Spinal cord (tissue), 10 donors: ENCODE measurements at places on chromosomes 2 and 18. TPM values are rescaled to one million over a fixed set of nuclear protein-coding genes. Genes with fewer than 3 reads are reported as not detected.

- H3K4me3 ChIP-seq: no peak overlapping the region
Observed at GRCh38 chr18:47595831-47596501, 334.5 kb downstream of the SMAD2 start.

DNA sequence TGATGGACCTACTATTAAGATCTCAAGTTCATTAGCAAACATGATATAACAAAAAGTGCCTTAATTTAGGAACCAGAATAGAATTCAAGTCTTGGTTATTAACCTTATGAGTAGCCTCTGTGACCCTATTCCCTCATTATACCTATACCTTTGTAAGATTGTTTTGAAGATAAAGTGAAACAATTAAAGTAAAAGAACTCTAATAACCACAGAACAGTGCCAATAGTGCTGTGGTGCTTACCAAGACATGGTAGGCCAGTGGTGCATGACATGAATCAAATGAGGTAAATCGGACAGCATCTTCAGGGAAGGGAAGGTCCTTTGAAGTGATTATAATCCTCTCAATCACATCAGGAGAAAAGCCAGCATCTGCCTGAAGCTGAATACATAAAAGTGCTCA, 36.4 kb downstream of the METTL4 start:
- H3K27ac ChIP-seq: no peak overlapping the region
- H3K4me3 ChIP-seq: no peak overlapping the region
- H3K4me1 ChIP-seq: no peaks in the 10 kb centered on the region

The SKOR2 gene
- total RNA-seq: 1.3 TPM

The IL36RN gene
- total RNA-seq: 0.11 TPM

The CCDC68 gene
- 12.6 TPM for total RNA-seq

DNA sequence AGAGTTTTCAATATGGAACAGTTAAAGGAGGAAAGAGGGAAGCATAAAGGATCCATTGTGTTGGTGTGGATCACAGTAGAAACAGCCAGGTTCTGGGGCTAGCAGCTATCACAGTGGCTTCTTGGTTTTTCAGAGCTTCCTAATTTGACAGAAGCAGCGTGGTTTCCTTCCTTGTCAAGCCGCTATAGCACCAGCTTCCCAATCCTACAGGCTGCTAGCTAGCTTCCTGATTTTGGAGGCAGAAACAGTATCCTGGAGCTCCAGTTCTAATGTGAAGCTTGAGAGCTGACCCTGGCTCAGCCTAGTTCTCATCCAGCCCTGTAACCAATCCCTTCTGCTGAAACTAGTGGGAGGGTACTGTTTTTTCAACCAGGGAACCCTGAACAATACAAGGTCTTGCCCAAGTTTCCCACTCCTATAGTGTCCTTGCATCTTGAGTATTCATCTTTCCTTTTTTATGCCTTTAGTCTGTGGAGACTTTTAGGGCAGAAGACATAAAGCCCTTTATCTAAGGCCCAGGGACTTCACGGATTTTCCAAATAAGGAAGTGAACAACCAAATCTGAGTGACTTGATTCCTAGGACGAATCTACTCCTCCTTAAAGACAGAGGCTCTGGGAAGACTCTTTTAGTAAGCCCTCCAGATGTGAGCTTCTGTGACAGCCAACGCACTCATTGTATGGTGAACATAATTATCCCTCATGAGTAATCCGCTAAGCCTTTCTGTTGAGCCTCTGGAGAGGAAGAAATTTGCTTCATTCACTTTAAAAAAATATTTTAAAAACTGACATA, 33.8 kb downstream of the CCDC93 start:
- H3K27ac ChIP-seq: no peak overlapping the region
- no peak overlapping the region for H3K4me3 ChIP-seq
- no peak for DNase-seq
- peaks cover 11% of the 10 kb centered on the region for H3K36me3 ChIP-seq
- no peaks in the 10 kb centered on the region for H3K4me1 ChIP-seq
- no peaks in the 10 kb centered on the region for H3K27me3 ChIP-seq

The GCG gene
- not detected for total RNA-seq

The LTBP1 gene
- total RNA-seq: 77.0 TPM

The COL4A3 gene
- total RNA-seq: 1.7 TPM

DNA sequence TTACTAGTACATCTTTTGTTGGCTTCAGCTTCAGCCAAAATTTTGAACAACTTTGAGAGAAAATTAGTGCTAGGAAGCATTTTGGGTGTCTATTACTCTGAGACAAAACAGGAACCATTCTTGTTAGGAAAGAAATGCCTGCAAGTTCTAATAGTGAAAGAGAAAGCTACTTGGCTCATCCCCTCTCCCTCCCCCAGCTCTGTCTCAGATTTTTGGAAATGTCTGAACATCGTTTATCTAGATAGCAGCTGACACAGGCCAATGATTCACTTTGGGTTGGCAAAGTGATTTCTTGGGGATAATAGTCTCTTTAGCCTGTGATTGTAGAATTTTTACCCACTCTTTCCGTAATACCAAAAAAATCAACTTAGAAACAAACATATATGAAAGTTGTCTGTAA, 42.3 kb upstream of the PTPRM start:
- DNase-seq: no peak
- no peaks in the 10 kb centered on the region for H3K36me3 ChIP-seq
- no peaks in the 10 kb centered on the region for H3K27me3 ChIP-seq
- H3K4me1 ChIP-seq: no peaks in the 10 kb centered on the region
- no peak overlapping the region for H3K27ac ChIP-seq
- H3K4me3 ChIP-seq: no peak overlapping the region
